ENCODE measurements at places on chromosomes 11 and 22.
A peak's percentile ranks its signal among the peaks of the same experiment; 100 is the strongest.

DNA sequence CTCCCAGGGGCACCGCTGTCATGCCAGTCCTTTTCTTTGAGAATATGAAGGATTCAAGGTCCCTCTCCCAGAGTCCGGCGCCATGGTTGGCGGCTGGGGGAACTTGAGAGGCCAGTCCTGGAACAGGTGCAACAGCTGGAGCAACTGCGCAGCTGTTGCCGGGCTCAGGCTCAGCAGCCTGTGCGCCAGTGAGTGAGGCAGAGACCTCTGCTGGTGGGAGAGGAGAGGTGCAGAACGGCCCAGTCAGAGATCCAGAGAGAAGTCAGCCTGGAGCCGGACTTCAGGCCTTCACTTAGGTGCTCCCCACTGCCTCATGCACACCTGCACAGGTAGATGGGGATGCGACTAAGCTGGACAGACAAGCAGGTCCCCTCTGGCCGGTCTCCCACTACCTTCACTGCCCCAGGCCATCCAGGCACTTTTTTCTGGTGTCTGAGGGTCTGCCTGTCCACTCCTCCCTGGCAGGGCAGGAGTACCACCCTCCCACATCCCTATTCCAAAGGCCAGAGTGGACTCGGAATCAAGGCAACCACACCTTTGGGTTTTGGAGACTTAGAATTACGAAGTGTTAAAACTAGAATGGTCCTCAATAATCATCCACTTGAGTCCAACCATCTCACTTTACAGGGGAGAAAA lies 4.6 kb downstream of the CHRDL2 start:
- DNase-seq: no peak

GRCh38 chr11:59224351-59224928 lies 11.7 kb upstream of the MPEG1 start:
- no peak for DNase-seq

DNA sequence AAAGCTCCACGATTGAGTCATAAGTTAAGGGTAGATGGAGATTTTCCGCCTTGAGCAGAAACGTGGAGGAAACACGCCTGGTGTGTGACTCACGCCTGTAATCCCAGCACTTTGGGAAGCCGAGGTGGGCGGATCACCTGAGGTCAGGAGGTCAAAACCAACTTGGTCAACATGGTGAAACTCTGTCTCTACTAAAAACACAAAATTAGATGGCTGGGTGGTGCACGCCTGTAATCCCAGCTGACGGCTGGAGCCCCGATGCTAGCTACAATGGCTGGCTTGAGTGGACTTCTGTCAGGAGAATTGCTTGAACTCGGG lies 17.3 kb upstream of the DGCR8 start:
- DNase-seq: no peak

DNA sequence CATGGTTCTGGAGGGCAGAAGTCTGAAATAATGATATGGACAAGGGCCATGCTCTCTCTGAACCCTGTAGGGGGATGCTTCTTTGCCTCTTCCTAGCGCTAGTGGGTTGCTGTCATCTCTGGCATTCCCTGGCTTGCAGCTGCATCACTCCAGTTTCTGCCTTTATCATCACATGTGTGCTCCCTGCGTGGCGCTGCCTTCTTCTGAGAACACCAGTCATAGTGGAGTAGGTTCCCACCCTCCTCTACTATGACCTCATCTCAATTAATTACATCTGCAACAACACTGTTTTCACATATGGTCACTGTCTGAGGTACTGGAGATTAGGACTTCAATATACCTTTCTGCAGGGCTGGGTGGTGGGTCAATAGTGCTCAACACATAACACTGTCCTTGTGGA lies 402.3 kb upstream of the NARS2 start:
- DNase-seq: no peak

DNA sequence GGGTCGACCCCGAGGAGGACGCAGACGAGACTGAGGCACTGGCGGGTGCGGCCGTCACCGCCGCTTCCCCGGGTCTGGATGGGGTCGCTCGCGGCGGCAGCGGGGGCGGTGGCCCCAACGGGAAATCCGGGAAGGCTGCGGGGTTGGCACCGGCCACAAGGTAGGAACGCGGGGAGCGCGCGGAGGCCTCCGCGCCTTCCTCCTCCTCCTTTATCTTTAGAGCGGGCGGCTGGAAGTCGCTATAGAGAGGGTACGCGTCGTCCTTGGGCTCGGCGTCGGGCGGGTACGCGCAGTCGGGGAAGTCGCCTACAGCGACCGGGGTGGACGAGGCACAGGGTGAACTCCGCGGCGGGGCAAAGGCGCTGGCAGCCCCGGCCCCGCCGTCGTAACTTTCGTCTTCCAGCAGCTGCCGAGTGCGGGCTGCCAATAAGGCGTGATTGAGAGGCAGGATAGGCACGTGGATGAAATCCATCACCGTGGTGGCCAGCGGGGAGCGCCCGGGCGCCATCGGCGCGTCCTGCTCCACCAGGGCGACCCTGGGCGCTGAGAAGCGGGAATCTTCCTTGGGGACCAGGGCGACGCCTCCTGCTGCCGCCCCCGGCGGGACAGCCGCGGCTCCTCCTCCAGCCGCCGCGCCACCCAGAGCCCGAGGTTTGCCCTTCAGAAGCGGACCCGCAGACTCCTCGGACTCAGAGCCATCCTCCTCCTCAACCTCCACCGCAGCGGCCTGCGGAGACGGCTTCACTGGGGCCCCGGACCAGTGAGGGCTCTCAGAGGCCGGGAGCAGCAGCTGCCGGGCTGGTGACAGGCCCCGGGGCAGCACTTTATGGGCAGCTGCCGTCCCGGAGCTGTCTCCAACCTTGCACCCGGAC lies 1.7 kb downstream of the PGR start:
- no peak for DNase-seq

GRCh38 chr11:100855466-100856067 lies 168.5 kb downstream of the ARHGAP42 start:
- DNase-seq: no peak

- DNase-seq: no peak
These were observed 6.8 kb upstream of the IL17REL start for GRCh38 chr22:50019316-50019715.

DNA sequence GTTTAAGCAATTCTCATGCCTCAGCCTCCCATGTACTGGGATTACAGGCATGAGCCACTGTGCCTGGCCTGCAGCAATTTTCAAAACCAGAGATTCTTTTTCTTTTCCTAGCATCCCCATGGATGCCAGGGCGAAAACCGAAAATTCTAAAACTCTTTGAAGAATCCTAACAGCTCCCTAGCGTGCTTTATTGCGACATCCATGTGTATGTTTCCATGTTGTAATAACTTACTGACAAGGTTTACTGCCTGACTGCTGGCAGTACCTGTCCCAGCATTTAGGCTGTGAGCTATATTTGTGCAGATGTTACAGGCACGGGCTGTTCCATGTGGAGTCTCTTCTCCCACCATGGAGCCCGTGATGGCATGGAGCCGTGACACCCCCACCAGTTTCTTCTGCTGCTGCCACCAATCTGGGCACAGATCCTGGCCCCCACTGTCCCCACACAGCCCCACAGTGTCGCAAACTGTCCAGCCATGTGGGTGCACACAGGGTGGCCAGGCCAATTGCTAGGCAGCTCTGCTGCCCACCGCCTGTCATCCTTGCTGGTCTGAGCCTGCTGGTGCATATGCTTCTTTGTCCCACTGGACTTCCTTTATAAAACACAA lies 7.1 kb upstream of the TAB1 start:
- DNase-seq: no peak

- no peak for DNase-seq
These were observed 158.3 kb upstream of the MTMR2 start for GRCh38 chr11:96082002-96082899.

GRCh38 chr11:73295241-73295995 lies 12.7 kb upstream of the ARHGEF17 start:
- peak; percentile 67 for DNase-seq

DNA sequence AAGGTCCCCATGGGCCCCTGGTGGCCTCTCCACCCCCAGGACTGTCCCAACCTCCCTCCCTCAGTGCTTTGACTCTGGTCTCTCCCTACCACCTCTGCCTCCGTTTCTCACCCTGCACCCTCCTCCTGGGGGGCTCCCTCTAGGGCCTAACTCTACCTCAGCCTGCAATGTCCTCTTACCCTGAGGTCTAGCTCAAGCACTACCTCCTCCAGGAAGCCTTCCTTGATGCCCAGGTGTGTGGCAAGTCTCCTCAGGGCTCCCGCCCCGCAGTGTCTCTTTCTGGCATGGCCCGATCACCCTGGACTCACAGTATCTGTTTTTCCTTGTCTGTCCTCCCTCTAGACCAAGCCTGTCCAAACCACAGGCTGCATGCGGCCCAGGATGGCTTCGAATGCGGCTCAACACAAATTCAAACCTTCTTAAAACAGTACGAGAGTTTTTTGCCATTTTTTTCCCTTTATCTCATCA lies 90.8 kb downstream of the PHF21B start:
- DNase-seq: no peak

Measured in D721Med (cell line).